Muscle of leg (tissue), 16 donors: ENCODE measurements at places on chromosomes 3 and 15.

GRCh38 chr3:28698706-28699105 is 350.1 kb upstream of the AZI2 start:
- peaks cover 3% of the 10 kb centered on the region for H3K4me1 ChIP-seq
- H3K27ac ChIP-seq, result no peak overlapping the region
- no peak overlapping the region for H3K4me3 ChIP-seq
- H3K27me3 ChIP-seq, result no peaks in the 10 kb centered on the region

GRCh38 chr3:35505181-35505580 is 134.1 kb upstream of the ARPP21 start:
- H3K27ac ChIP-seq, result peak overlapping the region; percentile 77
- peaks cover 16% of the 10 kb centered on the region for H3K4me1 ChIP-seq
- H3K27me3 ChIP-seq, result no peaks in the 10 kb centered on the region

DNA sequence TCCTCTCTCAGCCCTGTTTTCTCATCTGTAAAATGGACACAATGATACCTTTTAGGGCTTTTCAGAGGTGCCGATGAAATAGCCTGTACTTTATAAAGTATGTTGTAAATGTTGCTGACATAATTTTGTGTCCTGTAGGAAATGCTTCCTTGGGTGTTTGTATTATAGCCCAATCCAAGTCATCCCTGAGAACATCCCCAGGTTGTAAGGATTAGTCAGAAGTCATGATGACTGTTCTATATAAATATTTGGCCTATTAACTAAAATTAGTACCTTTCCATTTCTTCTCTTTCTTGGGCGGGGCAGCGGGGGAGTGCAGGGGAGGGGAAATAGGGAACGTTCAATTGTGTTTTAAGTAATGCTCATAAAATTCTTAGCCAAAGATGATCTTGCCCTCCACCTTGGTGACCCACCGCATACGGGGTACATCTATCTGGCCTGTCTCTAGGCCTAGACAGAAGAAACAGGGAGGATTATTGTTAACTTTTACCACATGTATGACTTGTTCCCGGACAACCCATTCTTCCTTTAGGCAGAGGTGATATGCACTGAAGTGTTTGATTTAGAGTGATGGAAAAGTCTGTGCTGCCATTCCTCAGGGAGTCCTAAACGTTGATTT is 120.7 kb downstream of the VGLL4 start:
- DNase-seq, result no peak
- H3K27ac ChIP-seq, result peak overlapping the region; percentile 63
- H3K27me3 ChIP-seq, result no peaks in the 10 kb centered on the region
- peaks cover 9% of the 10 kb centered on the region for H3K4me1 ChIP-seq

GRCh38 chr3:133933097-133934024 is 37.7 kb upstream of the RAB6B start:
- peaks cover 7% of the 10 kb centered on the region for H3K27me3 ChIP-seq
- H3K4me1 ChIP-seq, result peaks cover 12% of the 10 kb centered on the region
- H3K36me3 ChIP-seq, result no peaks in the 10 kb centered on the region
- no peak for DNase-seq

DNA sequence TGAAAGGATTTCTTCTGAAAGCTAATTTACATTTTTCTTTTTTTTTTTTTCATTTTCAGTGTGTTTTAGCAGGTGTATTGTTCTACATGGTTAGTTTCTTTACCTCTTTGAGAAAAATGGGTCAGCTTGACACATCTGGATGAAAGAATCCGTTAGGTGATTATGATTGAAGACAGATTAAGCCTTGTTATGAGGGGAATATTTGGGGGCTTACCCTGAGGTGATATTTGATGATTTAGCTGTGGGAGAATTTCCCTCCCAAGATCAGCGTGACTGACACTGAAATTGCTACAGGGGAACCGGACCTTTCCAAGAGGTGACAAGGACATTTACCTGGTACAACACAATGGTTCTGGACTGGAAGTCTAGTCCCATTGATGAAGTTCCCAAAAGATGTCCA is 147.5 kb downstream of the NFKBIZ start:
- no peak overlapping the region for H3K27ac ChIP-seq
- H3K4me3 ChIP-seq, result no peak overlapping the region
- no peaks in the 10 kb centered on the region for H3K36me3 ChIP-seq
- H3K27me3 ChIP-seq, result no peaks in the 10 kb centered on the region

DNA sequence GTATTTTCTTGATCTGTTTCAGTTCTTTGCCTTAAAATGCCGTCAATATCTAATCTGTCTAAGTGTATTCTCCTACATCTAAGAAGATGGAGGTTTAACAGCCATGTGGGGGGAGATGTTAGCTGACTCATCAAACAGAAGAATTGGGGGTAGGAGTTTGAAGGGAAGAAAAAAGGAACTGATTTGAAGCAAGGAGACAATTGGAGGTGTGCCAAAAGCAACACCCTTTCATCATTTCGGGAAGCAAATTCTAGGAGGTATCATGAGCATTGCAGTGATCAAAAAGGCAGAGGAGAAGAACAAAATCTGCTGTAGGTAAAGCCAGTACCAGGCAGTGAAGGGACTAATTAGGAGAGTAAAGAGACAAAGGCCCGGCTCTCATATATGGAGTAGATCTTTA is 337.3 kb upstream of the TBC1D5 start:
- H3K4me3 ChIP-seq, result no peak overlapping the region
- H3K27ac ChIP-seq, result no peak overlapping the region
- DNase-seq, result no peak
- no peaks in the 10 kb centered on the region for H3K27me3 ChIP-seq
- H3K36me3 ChIP-seq, result no peaks in the 10 kb centered on the region

- peaks cover 20% of the 10 kb centered on the region for H3K27me3 ChIP-seq
- no peaks in the 10 kb centered on the region for H3K36me3 ChIP-seq
- H3K27ac ChIP-seq, result no peak overlapping the region
Measured at GRCh38 chr15:28885128-28885629, 595 bp upstream of the APBA2 start.

GRCh38 chr3:50028346-50028745 is 60.4 kb upstream of the RBM5 start:
- H3K27ac ChIP-seq, result no peak overlapping the region
- H3K36me3 ChIP-seq, result peaks cover 8% of the 10 kb centered on the region
- H3K27me3 ChIP-seq, result no peaks in the 10 kb centered on the region
- H3K4me1 ChIP-seq, result no peaks in the 10 kb centered on the region

DNA sequence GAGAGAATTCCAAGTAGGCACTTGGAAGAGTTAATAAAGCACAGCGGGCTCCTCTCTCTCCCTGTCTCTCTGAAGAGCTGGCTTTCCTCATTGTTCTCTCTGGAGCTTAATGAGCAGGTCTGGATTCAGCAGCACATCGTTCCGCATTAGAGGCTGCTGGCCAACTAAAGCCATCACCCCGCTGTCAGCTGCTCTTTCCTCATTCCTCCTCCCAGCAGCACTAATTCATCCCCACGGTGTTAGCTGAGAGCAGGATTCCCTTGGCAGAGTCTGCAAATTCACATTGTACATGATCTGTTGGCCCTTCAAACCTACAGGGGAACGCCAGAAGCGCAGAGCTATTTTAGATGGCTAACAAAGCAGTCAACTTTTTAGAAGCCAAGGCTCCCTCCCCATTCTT is 44.2 kb downstream of the SGO1 start:
- peaks cover 17% of the 10 kb centered on the region for H3K4me1 ChIP-seq
- H3K27ac ChIP-seq, result peak overlapping the region; percentile 93
- DNase-seq, result peak; percentile 98
- no peaks in the 10 kb centered on the region for H3K27me3 ChIP-seq

- H3K4me3 ChIP-seq, result no peak overlapping the region
- H3K27me3 ChIP-seq, result no peaks in the 10 kb centered on the region
- H3K36me3 ChIP-seq, result no peaks in the 10 kb centered on the region
- H3K4me1 ChIP-seq, result no peaks in the 10 kb centered on the region
- no peak overlapping the region for H3K27ac ChIP-seq
Measured at GRCh38 chr3:7682822-7683229, 818.8 kb upstream of the LMCD1 start.

DNA sequence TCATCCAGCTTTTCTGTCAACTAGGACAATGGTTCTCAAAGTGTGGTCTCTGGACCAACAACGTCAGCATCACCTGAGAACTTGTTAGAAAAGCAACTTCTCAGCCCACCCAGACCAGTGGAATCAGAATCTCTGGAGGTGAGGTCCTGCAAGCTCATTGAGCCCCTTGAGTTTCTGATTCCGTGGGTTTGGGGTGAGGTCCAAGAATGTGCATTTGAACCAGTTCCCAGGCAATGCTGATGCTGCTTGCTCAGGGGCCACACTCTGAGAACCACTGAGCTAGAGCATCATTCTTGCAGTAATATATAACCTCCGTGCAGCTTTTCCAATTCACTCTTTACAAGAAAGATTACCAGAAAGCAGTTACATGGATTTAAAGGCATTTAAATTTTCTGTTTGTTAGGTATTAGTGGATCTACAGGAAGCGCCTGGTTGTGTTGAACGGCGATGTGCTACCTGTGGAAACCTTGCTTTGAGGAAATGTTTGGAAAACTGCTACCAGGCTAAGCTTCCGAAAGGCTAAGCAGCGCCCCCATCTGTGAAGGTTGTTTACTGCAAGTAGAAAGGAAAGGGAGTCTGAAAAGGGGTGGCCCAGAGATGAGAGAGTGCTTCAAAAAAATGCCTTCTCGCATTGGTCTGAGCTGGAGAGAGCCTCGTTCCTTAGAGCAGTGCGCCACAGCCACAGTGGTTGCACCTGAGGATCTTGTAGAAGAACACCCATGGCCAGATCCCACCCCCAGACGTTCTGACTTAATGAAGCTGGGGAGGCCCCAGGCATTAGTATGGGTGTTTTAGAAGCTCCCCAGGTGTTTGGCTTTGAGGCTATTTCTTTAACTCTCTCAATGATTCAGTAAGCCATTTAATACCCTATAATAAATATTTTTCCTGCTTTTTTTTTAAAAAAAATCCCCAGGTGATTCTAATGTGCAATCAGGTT is 50.0 kb downstream of the RLBP1 start:
- no peaks in the 10 kb centered on the region for H3K27me3 ChIP-seq
- H3K36me3 ChIP-seq, result peaks cover 13% of the 10 kb centered on the region
- peak; percentile 45 for DNase-seq
- no peak overlapping the region for H3K27ac ChIP-seq

DNA sequence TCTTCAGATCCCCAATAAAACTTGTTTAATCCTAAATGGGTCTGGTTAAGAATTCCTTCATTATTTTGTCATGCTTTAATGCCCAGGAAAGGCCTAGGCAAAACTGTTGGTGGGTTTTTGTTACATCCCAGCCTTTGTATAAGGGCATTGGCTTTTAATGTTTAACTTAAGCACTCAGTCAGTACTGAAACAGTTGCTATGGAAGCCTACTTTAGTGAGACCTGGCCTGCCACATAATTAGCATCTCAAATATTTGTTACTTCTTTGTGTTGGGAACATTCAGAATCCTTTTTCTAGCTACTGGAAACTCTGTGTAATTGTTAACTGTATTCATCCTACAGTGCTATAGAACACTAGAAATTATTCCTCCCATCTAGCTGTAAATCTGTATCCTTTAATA is 369.6 kb upstream of the ATP10A start:
- H3K27ac ChIP-seq, result no peak overlapping the region
- no peaks in the 10 kb centered on the region for H3K4me1 ChIP-seq
- H3K27me3 ChIP-seq, result no peaks in the 10 kb centered on the region

- H3K27ac ChIP-seq, result no peak overlapping the region
- H3K36me3 ChIP-seq, result peaks cover 2% of the 10 kb centered on the region
- H3K27me3 ChIP-seq, result peaks cover 2% of the 10 kb centered on the region
- peak; percentile 53 for DNase-seq
Measured at GRCh38 chr3:13346481-13347389, 73.4 kb downstream of the NUP210 start.

DNA sequence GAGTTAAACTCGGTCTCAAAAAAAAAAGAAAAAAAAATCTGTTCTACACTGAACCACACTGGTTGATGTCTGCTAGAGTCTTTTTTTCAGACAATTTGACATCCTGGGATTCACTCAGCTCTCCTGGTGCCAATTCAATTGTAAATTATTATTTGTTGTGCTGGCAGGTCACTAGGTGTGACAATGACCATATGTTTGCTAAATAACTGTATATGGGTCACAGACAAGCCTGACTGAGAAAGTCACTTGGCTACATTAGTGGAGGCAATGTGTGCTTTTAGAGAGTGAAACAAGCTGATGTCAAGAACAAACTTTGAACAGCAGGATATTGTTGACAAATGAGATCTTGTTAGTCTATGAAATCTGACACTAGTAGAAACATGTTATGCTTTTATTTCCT is 1379.1 kb downstream of the ZPLD1 start:
- no peak overlapping the region for H3K27ac ChIP-seq
- H3K36me3 ChIP-seq, result no peaks in the 10 kb centered on the region
- H3K27me3 ChIP-seq, result no peaks in the 10 kb centered on the region
- no peaks in the 10 kb centered on the region for H3K4me1 ChIP-seq
- no peak for DNase-seq

GRCh38 chr15:97837896-97838295 is 122.6 kb upstream of the ARRDC4 start:
- H3K36me3 ChIP-seq, result no peaks in the 10 kb centered on the region
- no peaks in the 10 kb centered on the region for H3K4me1 ChIP-seq
- no peak overlapping the region for H3K27ac ChIP-seq
- no peak overlapping the region for H3K4me3 ChIP-seq

DNA sequence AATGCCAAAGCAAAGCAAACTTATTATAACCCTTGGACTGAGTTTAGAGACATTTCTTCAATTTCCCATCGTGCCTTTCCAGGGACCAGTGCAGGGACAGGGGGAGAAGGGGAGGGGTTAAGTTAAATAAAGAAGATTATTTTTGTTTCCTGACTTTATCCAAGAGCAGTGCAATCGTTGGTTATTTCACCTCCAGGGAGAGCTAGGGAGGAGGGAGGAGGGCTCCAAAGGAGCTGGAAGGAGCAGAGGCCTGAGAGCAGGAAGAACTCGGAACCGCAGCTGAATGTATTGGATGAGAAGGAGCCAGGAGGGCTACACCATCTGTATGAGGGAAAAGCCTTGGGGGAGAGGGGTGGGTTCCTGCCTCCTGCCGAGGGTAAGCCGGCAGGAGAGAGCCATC is 20.7 kb downstream of the HAPLN3 start:
- no peaks in the 10 kb centered on the region for H3K36me3 ChIP-seq
- H3K4me3 ChIP-seq, result no peak overlapping the region
- peaks cover 6% of the 10 kb centered on the region for H3K27me3 ChIP-seq
- no peak overlapping the region for H3K27ac ChIP-seq
- peak; percentile 63 for DNase-seq

DNA sequence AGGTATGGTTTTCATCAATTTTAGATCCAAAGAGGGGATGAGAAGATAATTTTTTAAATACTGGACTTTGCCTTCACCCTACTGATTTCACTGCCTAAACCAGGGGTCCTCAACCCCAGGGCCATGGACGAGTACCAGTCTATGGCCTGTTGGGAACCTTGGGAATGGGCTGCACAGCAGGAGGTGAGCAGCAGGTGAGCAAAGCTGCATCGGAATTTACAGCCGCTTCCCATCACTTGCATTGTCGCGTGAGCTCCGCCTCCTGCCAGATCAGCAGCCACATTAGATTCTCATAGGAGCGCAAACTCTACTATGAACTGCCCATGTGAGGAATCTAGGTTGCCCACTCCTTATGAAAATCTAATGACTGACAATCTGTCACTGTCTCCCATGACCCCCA is 76.3 kb upstream of the TTBK2 start:
- no peak for DNase-seq
- H3K27me3 ChIP-seq, result no peaks in the 10 kb centered on the region
- no peak overlapping the region for H3K27ac ChIP-seq
- H3K4me3 ChIP-seq, result no peak overlapping the region
- H3K4me1 ChIP-seq, result no peaks in the 10 kb centered on the region
